ENCODE measurements at places on chromosomes 11 and 22. TPM values are rescaled to one million over a fixed set of nuclear protein-coding genes. Genes with fewer than 3 reads are reported as not detected.
A peak's percentile ranks its signal among the peaks of the same experiment; 100 is the strongest.

DNA sequence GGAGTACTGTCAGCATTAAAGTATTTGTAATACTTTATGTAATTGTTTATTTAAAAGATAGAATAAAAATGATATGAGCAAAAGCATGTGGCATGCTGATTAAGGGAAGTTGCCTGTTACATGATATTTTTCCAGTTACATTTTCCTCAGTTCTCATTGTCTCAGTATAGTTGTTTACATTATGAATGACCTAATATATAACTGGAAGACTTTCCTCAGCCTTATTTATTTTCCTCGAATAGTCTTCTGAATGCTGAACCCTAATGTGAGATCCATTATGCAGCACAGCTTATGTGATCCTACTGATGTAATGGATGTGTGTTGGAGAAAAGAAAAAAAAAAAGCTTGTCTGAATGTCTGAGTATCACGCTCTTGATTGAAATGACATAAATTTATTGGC is 95.5 kb downstream of the LUZP2 start:
- DNase-seq = peak; percentile 31

GRCh38 chr22:17303441-17303839 is 65.8 kb upstream of the CECR2 start:
- no peak for DNase-seq

DNA sequence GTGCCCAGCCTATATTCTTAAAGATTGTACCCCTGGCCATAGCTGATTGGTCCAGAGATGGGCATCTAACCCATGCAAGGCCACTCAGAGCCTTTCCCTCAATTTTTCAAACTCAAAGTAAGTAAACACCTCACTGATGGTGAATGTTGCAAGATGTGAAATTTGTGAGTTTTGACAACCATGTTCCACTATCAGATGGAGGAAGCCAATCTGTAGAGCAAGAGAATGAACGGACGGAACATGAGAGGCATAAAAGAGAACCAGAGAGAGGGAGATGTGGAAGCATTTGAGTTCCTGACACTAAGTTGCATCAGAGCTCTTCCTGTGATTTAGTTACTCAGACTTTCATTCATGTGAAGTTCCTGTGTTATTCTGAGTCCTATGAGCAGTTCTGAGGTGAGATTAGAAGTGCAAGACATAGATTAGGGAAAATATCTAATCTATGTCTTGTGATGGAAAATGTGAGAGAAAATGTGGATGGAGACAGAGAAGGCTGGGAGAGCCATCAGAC is 73.3 kb downstream of the PRSS23 start:
- peak; percentile 45 for DNase-seq

DNA sequence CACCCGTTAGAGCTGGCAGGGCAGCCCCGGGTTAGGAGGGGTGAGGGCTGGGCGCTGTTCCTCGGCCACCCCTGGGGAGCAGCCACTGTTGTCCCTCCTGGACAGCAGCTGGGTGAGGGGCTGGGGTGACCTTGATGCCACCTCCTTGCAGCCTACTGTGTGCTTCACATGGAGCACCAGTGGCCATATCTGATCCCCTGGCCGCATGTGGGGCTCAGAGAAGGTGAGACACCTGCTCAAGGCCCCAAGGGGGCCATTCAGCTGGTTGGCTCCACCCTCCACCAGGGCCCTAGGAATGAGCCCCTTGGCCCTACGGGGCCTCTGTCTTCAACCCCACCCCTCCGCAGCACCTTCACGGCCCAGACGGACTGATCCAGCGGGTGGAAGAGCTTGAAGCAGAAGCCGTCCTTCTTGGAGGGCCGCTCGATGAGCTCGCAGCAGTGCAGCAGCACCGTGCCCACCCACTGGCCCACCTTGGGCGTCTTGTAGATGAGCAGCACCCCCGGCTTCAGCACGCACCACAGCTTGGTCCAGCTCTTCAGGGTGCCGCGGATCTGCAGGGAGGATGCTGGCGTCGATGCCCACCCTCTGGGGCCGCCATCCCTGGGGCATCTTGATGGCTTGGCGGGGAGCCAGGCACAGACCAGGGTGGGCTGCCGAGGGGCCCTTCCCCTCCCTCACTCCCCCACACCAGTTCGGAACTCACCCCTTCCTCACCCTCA is 44.9 kb downstream of the OSBPL5 start:
- DNase-seq = no peak

- DNase-seq = peak; percentile 57
Observed at GRCh38 chr11:93939084-93939760, 81.9 kb upstream of the HEPHL1 start.

DEFB131B gene
- not detected for total RNA-seq

OPCML gene
- total RNA-seq = 0.82 TPM

All from fibroblast of the aortic adventitia (primary cell).